ENCODE measurements at places on chromosomes 2 and 18.

DNA sequence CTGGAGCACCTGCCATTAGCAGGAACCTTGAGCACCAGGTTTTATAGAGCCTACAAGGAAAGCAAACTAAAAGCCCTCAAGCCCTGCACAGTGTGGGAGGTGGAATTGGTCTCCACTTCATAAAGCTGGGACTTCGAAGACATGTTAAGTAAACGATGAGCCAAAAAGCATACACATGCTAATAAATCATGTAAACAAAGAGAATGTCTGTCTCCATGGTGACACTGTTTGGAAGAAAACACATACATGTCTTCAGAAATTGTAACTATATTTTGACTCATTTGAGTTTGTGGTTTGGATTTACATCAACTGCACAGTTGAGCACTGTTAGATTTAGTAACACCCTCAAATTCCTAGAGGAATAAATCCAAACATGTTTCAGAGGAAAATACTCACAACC, 978.5 kb upstream of the LRRTM1 start:
- DNase-seq = no peak

- no peak for DNase-seq
These were observed 105.5 kb downstream of the UGGT1 start for GRCh38 chr2:128196471-128196931.

DNA sequence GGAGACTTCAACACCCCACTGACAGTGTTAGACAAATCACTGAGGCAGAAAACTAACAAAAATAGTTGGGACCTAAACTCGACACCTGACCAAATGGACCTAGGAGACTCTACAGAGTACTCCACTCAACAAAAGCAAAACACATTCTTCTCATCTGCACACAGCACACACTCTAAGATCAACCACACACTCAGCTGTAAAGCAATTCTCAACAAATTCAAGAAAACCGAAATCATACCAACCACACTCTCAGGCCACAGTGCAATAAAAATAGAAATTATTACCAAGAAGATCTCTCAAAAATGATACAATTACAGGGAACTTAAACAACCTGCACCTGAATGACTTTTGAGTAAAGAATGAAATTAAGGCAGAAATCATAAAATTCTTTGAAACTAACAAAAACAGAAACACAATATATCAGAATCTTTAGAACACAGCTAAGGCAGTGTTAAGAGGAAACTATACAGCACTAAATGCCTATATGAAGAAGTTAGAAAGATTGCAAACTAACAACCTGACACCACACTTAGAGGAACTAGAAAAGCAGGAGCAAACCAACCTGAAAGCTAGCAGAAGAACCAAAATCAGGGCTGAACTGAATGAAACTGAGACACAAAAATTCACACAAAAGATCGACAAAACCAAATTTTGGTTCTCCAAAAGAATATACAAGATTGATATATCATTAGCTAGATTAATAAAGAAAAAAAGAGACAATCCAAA, 46.3 kb downstream of the RTTN start:
- DNase-seq = no peak

- DNase-seq = no peak
These were observed 19.4 kb upstream of the MPPE1 start for GRCh38 chr18:11927497-11927896.

GRCh38 chr2:50875561-50875960, 156.4 kb downstream of the NRXN1 start:
- DNase-seq = no peak

- DNase-seq = no peak
These were observed 84.1 kb upstream of the LPIN2 start for GRCh38 chr18:3097082-3097481.

DNA sequence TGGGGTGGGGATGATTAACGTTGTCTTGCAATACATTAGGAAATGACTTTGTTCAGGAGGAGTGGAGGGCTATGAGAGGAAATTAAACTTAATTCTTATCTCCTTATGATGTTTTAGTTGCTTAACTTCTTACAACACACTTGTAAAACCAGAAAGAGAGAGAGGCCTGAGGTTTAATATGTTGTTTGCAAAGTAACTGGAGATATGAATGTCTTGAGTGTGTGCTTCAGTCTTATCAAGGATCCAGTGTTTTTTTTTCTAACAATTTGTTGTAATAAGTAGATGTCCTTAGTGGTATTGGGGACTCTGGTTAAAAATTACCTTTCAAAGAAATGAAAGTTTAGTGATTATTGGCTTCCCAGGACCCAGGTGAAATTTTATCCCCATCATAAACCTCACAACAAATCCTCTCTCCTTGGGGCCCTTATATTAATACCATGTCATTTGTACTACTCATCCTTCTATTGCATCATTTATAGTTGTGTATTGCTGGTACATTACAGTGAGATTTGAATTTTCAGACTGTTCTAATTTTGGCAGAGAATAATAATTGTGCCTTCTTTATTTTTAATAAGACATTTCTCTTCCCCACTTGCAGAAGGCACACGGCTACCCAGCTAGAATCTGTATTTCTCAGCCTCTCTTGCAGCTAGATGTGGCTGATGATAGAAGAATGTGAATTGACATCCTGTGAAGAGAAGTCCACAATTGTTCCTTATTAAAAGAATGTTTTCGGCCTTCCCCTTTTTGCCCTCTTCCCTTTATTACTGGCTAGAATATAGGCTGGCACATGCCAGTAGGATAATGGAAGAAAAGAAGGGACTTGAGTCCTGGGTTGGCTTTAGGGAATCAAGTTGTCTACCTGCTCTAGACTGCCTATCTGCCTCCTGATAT, 91.9 kb upstream of the CXCR4 start:
- DNase-seq = no peak

DNA sequence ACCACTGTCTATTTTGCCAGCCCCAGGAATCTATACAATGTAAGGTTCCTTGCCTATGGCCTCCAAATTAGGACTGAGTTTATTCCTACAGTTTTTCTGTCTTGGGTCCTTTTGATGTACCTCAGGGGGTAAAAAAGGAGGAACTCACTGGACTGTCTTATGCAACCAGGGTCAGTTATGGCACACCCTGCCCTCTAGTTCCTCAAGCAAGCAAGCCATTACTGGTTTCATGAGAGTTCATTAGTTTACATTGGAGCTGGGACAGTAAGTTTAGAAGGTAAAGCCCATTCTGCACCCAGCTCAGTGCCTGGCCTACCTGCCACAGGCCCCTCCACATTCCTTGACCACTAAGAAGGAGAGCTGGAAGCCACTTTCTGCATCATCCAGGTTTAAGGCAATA, 68.7 kb upstream of the WIPF1 start:
- DNase-seq = no peak

GRCh38 chr2:15313657-15314056, 247.5 kb downstream of the NBAS start:
- no peak for DNase-seq

- DNase-seq = no peak
These were observed 25.9 kb downstream of the GCG start for GRCh38 chr2:162126111-162126519.

Measured in stimulated activated CD4-positive, alpha-beta T cell treated with anti-CD3 and anti-CD28 coated beads, Interleukin-15, amount 100 ng/mL, for 48 hours (primary cell).